ENCODE measurements at places on chromosomes 11 and 22.

DNA sequence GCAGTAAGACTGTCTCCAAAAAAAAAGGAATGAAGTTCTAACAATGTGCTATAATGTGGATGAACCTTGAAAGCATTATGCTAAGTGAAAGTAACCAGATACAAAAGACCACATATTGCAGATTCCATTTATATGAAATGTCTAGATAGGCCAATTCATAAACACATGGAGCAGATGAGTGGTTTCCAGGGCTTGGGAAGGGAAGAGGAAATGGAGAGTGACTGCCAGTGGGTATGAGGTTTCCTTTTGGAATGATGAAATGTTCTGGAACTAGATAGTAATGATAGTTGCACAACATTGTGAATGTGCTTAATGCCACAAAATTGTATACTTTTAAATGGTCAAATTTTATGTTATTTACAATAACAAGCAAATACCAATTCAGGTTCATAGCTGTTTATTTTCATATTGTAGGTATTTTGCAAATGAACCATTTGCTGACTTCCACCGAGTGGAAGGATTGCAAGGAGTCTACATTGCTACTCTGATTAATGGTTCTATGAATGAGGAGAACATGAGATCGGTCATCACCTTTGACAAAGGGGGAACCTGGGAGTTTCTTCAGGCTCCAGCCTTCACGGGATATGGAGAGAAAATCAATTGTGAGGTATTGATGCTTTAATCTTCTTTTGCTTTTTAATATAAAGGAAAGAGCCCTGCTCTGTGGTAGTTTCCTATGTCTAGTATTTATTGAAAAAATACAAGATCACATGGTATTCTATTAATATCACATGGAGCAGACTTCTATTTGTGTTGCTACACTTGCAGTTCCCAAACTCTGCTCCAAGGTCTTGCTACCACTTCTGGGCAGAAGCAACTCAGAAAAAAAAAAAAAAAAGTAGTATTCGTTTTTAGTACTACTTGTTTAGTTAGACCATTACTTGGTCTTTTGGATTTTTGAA is 67.7 kb upstream of the SORL1-AS1 start:
- no peak for DNase-seq

- no peak for DNase-seq
These were observed 4.7 kb downstream of the CHID1 start for GRCh38 chr11:905952-906351.

GRCh38 chr11:69366591-69366990 is 72.6 kb downstream of the MYEOV start:
- DNase-seq: no peak

DNA sequence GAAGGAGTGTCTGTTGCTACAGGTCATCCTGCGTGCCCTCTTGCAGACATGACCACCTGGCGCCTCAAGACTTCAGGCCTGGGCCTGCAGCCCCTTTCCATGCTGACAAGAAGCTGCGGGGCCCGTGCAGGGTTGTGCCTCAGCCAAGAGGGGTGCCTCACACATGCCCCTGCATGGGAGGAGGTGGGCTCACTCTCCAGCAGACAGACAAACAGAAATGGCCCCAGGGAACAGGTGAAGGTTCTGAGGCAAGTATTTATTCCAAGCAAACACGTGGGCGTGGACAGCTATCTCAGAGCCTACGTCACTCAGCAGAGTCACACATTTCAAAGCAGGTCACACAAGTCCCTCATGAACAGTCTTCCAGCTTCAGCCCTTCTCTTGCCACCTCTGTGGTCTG is 5.9 kb upstream of the SYCE3 start:
- no peak for DNase-seq

GRCh38 chr11:126407101-126407521 is 51.6 kb downstream of the ST3GAL4 start:
- no peak for DNase-seq
